ENCODE measurements at places on chromosomes 1 and 21.

DNA sequence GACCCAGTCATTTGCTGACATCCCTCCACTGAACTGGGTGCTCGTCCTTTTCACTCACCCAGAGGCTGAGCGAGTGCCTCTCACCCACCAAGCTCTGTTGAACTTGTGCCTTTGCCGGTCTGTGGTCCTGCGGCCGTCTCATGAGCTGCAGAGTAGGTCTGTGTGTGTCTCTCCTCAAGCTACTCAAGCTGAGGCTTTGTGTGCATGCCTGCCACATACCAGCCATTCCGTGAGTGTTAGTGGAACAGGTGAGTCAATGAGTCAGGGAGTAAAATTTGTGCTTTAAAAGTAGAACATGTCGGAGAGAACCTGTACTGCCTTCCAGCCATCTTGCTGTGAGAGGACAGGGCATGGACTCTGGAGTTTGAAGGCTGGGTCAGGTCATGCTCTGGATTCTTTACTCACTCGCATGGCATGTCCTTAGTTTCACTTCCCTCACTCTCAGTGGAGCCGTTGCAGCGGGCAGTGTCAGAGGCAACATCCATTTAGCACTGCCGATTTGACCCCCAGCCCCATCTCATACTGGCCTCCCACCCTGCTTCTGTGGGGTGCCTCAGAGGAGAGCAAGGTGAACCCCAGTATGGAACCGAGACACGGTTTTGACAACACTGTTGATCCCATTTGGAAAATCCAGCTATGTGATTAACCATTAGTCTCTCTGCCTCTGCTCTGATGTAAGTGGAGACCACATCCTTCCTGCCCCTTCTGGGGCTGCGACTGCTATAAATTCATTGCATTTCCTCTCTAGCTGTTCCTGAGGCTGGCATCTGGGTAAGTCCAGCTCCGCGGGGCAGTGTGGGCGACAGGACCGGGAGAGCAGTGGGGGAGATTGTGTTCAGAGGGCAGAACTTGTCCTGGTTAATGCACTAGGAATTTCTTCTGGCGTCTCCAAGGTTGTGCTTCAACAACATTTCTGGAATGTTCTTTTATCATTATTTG lies at the start of gene NLRP3:
Gene NLRP3, plus strand, starts transcription at position 751 of the 939 bp plus-strand sequence. CDS start 2,628 bp downstream, outside the sequence.
- no peak for DNase-seq

GRCh38 chr1:237953238-237953637 lies 62.5 kb upstream of the ZP4 start:
- DNase-seq, result no peak

DNA sequence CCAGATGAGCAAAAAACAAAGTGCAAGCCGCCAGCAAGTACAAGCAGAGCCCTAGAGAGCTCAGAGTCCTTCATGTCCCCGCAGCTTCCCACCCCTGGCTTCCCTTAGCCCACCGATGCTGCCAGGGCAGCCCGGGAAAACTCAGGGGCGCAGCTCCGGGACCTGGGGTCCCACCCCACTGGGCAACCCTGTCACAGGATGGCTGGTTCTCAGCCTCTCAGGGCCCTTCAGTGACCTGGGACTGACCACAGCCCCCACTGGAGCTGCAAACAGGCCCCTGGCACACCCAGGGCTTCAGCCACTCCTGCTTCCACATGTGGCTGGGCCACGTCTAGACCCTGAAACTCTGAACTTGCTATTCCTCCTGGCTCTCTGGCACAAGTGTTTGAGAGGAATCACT lies 49.5 kb downstream of the CHD5 start:
- DNase-seq, result no peak

GRCh38 chr1:200724064-200724463 lies 14.6 kb upstream of the CAMSAP2 start:
- no peak for DNase-seq

- DNase-seq, result no peak
Observed at GRCh38 chr1:35555601-35556477, 1.4 kb downstream of the KIAA0319L start.

GRCh38 chr1:4047666-4048065 lies 147.6 kb upstream of the C1orf174 start:
- DNase-seq, result no peak

DNA sequence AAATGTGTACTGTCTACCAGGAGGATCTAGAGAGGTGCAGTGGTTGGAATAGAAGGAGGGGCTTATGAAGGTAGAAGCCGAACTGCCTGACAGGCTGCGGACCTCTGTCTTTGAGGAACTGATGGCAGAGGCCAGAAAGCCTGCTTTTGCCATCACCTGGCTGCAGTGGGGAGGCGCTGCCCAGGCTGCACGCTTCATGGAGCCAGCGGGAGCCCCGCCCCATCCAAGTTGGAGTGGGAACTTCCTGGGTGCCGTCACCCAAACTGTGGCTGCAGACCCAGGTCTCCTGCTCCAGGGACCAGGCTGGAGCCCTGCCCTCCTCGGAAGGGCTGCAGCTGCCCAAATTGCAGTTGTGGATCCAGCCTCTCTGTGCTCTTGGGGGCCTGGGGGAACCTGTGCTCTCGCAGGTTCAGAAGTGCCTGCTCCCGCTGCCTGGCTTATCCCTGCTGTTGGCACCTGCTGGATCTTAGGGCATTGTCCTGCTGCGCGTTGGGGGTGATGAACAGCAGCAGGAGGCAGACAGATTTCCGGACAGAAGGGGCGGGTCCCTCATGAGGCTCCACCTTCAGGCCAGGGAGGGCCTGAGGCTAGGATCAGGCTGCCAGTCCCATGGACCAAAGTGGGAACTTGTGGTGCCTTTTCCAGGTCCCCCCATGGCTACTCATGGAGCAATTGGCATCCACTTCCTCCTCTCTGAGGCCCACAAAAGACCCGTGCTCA lies 118.0 kb upstream of the PLPPR4 start:
- DNase-seq, result no peak

DNA sequence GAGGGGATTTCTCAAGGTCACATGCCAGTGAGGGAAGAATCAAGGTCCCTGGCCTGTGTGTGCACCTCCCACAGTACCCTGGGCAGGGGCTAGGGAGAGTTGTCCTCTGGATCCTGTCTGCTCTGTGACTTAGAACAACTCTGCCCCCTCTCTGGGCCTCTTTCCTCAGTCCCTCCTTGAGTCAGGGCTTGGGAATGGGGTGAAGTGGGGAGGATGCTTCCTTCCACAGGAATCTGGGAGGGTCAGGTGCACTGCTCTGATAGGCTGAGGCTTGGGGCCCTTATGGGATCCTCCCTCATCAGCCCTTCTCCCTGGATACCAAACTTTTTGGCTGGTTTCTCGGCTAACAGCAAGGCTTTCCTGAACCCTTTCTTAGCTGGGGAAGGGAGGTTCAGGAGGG lies 2.5 kb downstream of the TRNP1 start:
- no peak for DNase-seq

DNA sequence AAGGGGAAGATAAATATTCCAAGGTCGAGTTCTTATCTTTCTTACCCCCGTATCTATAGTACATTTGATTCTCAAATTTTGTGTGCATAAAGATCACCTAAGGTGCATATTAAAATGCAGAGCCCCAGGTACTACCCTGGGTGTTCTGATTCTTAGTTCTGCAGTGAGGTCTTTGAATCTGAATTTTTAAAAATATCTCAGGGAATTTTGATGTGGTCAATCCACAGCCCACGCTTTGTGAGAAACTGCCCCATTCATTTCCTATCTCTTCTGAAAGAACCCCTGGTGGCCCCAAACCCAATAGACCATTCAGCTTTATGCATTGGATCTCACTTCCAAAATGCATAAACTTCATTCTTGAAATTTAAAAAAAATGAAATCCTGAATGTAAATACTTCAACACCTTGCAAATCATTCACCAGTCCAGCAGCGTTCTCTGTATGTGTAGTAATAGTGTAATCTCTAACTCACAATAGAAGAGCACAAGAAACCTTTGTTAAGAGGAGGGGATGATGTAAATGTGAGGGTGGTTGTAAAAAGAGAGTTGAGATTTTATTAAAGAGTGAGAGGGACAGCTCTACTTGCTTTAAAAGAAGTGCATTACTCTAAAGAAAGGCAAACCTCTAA lies 108.8 kb upstream of the ZP4 start:
- no peak for DNase-seq

DNA sequence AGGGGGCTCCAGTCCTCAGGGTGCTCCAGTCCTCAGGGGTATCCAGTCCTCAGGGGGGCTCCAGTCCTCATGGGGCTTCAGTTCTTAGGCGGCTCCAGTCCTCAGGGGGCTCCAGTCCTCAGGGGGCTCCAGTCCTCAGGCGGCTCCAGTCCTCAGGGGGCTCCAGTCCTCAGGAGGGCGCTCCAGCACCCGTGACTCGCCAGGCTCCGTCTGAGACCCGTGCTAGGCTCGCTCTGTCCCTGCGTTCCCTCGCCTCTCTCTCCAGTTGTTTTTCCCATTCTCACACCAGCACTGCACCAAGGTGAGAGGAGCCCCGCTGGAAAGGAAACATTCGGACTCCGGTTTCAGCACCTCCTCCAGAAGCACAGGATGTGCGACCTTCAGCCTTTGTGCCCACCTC lies 9.4 kb upstream of the OR2M2 start:
- DNase-seq, result no peak

Data from stimulated activated CD8-positive, alpha-beta memory T cell treated with anti-CD3 and anti-CD28 coated beads, Interleukin-2, amount 100 ng/mL, for 48 hours (primary cell).